Peyer's patch (tissue), 4 donors: ENCODE measurements at places on chromosomes 6 and 20. TPM values are rescaled to one million over a fixed set of nuclear protein-coding genes. Genes with fewer than 3 reads are reported as not detected.

CALHM6 gene
- not detected for total RNA-seq

MACROD2 gene
- total RNA-seq = 10.7 TPM

TSBP1 gene
- total RNA-seq = not detected

SAMD5 gene
- total RNA-seq = 8.8 TPM

GNAS-AS1 gene
- 1.3 TPM for total RNA-seq

AVP gene
- 5.8 TPM for total RNA-seq

MROH8 gene
- 3.3 TPM for total RNA-seq

SLCO4A1 gene
- 42.9 TPM for total RNA-seq

SDC4 gene
- 49.7 TPM for total RNA-seq

METTL24 gene
- total RNA-seq = 8.3 TPM

MYLIP gene
- total RNA-seq = 46.2 TPM

ZNF133 gene
- total RNA-seq = 17.2 TPM

TMEM151B gene
- total RNA-seq = 0.27 TPM
